ENCODE measurements at places on chromosomes 2 and 18.
A peak's percentile ranks its signal among the peaks of the same experiment; 100 is the strongest.

- DNase-seq = peak; percentile 83
Measured at GRCh38 chr2:201858281-201859184, 52.2 kb downstream of the CDK15 start.

- DNase-seq = no peak
Measured at GRCh38 chr2:127561371-127561770, 25.9 kb downstream of the MYO7B start.

DNA sequence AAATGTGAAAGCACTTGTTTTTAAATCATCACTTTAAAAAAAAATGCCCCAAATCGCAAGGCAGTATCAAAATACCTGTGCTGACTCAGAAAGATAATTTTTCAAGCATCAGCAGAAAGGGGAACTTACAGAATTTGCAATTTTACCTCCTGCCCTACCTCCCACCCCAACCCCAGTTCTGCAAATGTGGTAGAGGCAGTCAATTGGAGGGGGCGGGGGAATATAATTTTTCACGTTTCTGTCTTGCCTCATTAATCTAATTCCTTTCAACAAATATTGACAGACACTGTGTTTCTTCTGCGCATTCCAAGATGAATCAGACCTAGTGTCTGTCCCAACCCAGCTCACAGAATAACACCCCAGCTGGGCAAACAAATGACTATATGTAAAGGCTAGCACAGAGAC, 76.8 kb downstream of the ALPK2 start:
- DNase-seq = no peak

- no peak for DNase-seq
Measured at GRCh38 chr2:186349508-186349907, 136.6 kb upstream of the ZC3H15 start.

DNA sequence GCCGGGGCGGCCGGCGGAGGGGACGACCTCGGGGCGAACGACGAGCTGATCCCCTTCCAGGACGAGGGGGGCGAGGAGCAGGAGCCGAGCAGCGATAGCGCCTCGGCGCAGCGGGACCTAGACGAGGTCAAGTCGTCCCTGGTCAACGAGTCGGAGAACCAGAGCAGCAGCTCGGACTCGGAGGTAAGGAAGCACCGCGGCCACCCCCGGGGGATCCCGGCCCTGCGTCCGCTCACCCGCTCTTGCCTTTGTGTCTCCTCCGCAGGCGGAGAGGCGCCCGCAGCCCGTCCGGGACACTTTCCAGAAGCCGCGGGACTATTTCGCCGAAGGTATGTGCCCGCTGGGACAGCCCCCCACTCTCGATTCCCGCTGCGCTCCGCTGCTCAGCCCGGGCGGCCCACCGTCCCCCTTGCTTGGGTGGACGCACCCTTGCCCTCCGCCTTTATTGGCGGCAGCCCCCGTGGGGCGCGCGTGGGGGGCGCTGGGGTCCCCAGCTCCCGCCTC, 611 bp downstream of the TCF7L1 start:
- peak; percentile 39 for DNase-seq

- DNase-seq = no peak
Measured at GRCh38 chr2:45979065-45979464, 318.1 kb upstream of the EPAS1 start.

GRCh38 chr2:134718817-134719814, at the start of gene TMEM163:
Gene TMEM163 (minus strand): TSS chr2:134719000.
- peak; percentile 34 for DNase-seq

DNA sequence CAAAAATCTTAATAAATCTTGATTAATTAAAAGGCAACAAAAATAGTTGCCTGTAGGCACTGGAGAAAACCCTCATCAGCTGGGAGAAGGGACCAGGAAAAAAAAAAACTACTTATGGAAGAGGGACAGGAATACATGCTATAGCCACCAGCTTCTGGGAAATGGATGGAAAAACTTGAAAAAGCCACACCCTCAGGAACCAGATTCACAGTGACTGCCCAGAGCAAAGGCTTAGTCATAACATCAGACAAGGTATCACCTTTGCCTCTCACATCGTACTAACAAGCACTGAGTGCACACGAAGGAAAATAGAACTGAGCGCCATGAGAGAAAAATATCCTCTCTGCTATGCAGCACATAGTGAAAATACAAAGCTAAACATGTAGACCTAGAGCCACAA, 116.9 kb upstream of the GYPC start:
- DNase-seq = no peak

- peak; percentile 77 for DNase-seq
Measured at GRCh38 chr18:63890950-63891304, 3.4 kb downstream of the SERPINB2 start.

Data from NCI-H82 (cell line).